Stimulated activated naive CD4-positive, alpha-beta T cell (primary cell): ENCODE measurements at places on chromosomes 6 and 20.

- DNase-seq = no peak
Measured at GRCh38 chr20:881051-881782, 34.9 kb downstream of the ANGPT4 start.

DNA sequence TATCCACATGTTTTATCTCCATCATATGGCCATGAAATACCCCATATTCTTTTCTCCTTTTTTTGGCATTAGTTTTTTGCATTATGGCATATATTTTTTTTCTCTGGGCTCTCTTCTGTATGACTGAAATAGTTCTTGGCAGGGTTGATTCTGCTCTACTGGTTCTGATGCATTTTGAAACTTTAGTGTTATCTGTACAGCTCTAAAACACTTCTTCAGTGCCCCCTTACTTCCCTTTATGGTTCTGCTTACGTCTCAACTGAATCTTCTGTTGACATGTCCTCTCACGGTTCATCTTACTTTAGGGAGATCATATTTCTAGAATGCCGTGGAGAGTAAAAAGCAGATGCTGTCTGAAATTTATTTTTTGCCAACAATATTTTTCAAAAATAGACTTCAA is 23.2 kb upstream of the TXNDC5 start:
- no peak for DNase-seq

- DNase-seq = no peak
Measured at GRCh38 chr6:30091577-30092381, 16.2 kb upstream of the RNF39 start.

DNA sequence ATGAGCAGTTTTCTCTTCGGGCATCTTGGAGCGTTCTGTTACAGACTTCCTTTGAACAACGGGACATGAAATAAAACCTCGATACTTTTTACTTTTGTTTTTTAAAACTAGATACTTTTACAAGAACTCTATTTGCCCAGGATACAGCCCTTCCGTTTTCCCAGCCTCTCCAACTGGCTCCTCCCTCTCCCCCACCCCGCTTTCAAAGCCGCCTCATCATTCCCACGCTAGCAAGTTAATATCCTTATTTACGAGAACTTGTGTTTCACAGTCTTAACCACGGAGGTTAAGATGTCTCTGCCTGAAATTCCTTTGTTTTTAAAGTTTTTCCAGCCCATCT is 241 bp upstream of the CFAP206 start:
- no peak for DNase-seq

- DNase-seq = no peak
Measured at GRCh38 chr6:38012573-38012972, 193.0 kb downstream of the ZFAND3 start.

DNA sequence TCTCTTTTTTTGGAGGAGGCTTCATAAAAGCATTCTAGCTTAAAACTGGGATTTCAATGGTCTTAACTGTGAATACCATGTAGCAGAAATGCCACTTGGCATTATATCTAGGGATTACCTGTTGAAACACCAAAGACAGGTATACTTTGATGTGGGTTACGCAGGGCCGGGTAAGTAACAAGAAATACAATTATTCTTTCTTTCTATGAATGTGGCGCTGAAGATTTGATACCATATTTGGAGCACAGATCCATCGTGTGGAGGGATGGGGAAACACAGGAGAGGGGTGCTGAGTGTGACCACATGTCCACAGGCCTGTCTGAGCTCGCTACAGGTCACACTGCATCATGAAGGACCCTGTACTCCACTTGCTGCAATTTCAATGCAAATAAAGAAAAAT is 257.8 kb downstream of the GMPR start:
- no peak for DNase-seq

GRCh38 chr6:9937031-9937763 is 477.7 kb downstream of the TFAP2A start:
- no peak for DNase-seq

GRCh38 chr20:381581-382290 is 1.2 kb downstream of the TRIB3 start:
- peak; percentile 64 for DNase-seq

GRCh38 chr6:167781868-167782267 is 44.8 kb upstream of the AFDN start:
- DNase-seq = no peak
